Hindlimb muscle (tissue), 1 donor: ENCODE measurements at places on chromosomes 6 and 20.

DNA sequence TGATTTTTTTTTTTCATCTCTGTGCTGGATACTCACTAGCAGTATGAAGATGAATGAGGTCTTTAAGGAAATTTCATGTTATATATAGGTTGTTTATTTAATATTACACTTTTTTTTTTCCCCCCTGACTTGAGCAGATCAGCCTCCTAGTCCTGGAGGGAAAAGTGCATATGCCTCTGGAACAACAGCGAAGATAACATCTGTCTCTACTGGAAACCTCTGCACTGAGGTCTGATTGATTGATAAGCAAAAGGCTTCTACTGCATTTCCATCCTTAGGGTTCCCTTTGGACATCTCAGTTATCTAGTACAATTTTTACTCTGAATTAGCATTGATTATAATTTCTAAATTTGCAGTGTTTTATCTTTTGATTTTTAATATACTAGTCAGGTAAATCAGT is 49.8 kb upstream of the KIF25 start:
- DNase-seq, result no peak

DNA sequence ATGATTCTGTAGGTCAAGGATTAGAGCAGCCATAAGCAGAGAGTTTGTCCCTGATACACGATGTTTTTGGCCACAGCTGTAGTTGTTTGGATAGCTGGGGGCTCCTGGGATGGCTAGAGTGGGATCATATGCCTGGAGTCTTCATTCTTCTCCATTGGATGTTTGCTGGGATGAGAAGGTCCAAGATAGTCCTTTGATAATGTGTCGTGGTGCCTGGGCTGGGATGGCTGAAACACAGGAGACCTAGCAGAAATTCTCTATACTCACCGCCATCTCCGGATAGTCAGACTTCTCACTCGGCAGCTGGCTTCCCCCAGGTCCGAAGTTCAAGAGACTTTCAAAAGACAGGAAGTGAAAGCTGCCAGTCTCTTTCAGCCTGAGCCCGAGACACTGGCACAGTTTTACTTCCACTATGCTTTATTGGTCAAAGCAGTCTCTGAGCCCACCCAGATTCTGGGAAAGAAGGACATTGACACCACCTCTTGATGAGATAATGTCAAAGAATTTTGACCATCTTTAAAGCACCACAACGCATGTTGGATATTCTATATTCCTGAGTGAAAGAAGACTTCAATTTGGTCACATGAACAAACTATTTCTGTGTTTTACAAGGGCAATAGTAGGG is 16.0 kb downstream of the MARCKS start:
- no peak for DNase-seq

DNA sequence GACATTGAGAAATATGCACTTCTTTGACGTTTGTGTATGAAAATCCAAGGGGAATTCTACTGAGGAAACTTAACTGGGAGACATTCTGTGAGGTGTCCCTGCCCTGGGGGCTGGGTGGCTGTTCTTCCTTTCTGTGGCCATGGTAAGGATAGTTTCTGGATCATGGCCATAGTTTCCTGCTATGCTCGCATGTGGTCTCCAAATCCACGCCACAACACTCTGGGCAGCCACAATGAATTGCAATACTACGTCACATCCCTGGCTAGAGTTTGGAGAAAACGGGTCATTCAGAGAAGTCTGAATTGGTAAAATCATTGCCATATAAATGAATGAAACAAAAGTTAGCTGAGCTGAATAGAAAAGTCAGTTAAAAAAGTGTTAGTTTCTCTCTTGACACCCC is 230.6 kb downstream of the UTRN start:
- DNase-seq, result no peak

DNA sequence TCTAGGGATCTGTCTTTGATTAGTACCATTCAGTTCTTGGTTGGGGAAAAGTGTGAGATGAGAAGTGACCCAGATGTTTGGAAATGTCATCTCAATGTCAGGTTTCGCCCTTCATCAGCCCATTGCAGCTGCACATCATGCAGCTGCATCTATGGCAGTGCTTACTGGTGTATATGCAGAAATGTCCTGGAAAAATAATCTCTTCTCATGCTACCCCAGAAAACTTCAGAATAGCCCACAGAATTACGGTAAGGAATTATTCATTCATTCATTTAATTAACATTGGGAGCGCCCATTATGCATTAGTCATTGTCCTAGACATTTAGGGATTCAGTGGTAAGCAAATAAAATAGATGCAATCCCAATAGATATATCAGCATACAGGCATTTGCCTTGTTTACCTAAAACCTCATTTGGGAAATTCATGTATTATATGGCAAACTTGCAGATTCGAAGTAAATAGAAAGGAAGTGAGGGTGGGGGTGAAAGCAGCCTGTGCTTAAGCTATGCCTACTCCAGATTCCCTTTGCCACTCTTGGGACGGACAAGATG is 89.2 kb downstream of the PDE7B start:
- no peak for DNase-seq

DNA sequence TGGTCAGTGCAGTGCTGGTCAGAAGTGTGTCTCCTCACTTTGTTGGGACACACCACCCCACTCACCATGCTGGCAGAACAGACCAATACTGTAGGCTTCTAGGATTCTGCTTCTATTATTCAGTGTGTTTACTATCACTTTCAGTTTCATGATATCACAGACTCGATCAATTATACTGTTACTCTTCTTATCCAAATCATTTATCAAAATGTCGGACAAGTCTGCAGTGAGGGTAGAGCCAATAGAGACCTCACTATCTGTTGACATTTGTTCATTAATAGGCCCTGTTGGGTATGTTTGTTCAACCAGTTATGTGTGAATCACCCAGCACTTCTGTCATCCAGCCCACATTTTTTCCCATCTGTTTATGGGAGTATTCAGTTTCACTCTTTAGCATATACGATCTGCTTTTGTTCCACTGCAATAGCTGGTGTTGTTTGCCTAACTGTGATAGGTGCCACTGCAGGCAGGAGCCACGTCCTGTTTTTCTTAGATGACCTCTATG is 140.1 kb downstream of the NRN1 start:
- DNase-seq, result no peak

- DNase-seq, result no peak
Observed at GRCh38 chr20:6395695-6396094, 272.9 kb upstream of the FERMT1 start.

GRCh38 chr6:17392978-17393891 is at the start of gene CAP2:
TSS of gene CAP2 (plus strand) at chr6:17393595. CDS start at chr6:17421556, 27,961 bp downstream.
- DNase-seq, result peak; percentile 71

GRCh38 chr6:23218751-23219150 is 649.4 kb downstream of the HDGFL1 start:
- no peak for DNase-seq
